ENCODE measurements at places on chromosomes 12 and 14.

DNA sequence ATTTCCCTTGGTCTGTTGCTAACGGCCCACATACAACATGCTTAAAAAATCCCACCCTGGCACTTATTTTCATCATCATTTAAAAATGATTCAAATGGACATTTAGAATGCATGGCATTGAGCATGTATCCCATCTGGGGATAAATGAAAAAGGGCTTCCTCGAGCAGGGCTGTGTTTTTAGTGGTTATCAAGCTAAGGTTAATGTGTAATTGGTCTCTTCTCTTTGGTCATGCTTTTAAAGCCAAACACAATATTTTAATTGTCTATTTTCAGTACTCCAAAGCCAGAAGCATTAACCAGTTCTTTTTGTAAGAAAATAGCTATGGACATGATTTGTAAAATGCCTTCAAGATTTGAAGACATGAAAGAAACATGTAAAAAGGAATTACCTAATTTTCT is 1.9 kb upstream of the TRHDE start:
- DNase-seq = peak; percentile 38

DNA sequence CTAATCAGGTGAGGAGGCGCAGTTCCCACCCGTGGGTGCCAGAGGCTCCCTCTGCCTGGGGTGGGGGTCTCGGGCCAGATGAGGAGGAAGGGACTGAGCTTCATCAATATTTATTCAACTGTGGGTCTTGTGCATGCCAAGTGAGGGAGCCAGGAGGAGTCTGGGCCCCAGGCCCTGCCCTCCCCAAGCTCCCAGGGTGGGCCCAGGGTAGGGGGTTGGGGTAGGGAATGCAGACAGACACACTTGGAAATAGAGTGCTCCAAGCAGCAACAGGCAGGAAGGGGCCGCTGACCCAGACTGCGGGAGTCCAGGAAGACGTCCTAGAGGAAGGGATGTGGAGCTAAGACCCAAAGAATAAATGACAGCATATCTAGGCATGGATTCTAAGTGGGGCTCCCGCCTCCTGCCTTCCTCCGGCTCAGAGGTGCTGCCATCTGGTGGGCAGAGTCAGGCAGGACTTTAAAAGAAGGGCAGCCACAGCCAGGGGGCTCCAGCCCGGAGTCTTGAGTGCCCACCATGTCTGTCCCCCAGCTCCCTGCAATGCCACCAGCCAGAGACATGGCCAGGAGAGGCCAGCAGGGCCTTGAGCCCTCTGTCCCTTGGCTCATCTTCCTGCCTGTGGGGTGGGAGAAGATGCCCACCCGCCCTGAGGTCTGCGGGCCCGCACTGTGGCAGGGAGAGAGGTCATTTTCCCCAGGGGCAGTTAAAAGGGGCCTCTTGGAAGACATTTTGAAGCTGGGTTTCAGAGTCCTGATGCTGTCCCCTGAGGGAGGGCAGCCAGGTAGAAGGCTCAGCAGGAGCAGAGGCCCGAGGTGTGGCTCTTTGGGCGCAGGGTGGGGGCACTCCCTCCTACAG is 70.1 kb downstream of the PHETA1 start:
- DNase-seq = peak; percentile 51

DNA sequence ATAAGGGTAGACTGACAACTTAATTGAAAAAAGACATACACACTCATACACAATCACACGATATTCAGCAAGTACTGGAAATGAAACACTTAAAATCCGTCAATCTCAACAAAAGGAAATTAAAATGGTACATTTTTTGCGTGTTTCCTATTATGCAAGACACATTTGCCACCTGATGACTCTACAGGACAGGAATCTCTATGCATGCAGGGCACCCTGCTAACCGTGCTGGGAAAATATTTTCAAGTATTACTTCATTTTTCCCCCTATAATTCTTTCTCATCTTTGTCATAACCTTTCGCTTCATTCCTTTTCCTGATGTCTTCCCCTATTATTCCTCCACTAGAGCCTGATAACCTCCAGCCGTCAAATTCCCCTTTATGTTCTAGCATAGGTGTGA is 150.2 kb downstream of the TMEM132D start:
- DNase-seq = peak; percentile 0

GRCh38 chr12:114894076-114894475 is 210.1 kb upstream of the TBX3 start:
- no peak for DNase-seq

DNA sequence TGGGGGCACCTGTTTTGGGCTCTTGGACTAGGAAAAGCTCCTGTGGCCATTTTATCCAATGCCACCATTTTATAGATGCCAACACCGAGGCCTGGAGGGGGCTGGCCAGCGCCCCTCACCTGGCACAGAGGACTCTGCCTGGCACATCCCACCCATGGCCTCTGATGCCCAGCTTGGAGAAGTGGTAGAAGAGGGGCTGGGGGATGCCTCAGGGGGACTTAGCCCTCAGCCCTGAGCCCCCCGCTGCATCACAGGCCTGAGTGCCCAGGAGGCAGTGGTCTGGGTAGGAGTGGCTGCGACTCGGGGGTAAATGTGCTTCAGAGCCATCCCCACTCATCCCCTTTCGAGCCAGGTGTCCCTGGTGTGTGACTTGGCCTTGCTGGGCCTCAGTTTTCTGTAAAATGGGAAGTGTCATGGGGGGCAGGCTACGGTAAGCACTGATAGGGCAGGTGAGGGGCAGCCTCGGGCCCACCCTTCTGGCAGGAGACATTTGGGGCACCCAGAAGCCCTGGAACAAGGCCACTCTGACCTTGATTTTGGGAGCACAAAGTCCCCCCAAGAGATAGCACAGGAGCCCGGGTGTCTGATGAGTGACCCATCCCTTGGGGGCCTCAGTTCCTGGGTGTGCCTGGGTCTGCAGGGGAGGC is 22.5 kb downstream of the SH2B3 start:
- DNase-seq = no peak

GRCh38 chr14:105273062-105273461 is 24.7 kb downstream of the BTBD6 start:
- DNase-seq = no peak

- no peak for DNase-seq
Observed at GRCh38 chr14:93044556-93044955, 71.2 kb downstream of the ITPK1 start.

- DNase-seq = no peak
Observed at GRCh38 chr12:126198966-126199692, 1133.9 kb downstream of the AACS start.

DNA sequence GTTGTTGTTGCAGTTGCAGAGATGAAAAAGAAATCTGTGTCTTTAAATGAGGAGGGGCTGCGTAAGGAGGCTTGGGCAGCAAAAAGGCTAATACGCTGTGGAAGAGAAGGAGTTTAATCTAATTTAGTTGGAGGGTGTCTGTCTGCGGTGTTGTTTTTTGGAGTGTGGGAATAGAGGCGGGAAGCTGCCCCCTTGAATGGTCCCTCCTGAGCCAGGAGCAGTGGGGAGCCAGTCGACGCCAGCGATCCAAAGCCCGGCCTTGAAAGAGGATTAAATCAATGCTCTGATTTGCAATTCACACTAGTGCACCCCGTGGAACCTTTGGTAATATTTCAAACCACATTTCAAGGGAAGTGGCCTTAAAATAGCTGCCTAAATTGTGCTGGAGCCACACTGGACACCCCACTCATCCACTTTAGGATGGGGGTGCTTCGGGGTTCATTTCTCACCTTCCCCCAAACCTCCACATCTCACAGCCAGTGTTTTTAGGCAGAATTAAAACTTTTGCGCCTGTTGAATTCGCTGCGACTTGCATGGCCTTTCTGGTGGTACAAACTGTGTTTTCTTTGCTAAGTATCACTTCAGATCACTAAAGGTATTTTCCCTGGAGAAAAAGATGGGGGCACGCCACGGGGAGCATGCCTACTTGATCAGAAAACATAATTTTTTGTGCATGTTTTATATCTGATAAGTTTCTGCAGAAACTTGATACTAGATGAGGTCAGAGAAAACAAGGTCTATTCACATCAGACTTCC is 4.1 kb upstream of the FZD10 start:
- no peak for DNase-seq

- peak; percentile 1 for DNase-seq
Observed at GRCh38 chr12:18165422-18165871, 75.5 kb upstream of the RERGL start.

DNA sequence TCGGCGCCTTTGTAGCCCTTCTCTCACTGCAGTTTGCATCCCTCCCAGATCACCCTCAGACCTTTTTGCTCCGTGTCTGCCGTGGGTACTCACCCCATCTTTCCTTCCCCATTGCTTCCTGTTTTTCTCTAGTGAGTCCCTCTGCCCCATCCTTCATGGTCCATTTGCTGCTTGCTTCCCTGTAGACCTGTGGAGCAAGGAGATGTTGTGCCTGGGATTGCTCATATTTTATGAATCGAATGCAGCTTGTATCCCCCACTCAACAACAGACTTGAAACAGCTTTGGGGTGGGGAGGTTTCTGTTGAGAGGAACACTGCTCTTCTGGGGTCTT is 661 bp downstream of the DENR start:
- peak; percentile 18 for DNase-seq

GRCh38 chr12:47152095-47152494 is 72.3 kb upstream of the AMIGO2 start:
- no peak for DNase-seq

DNA sequence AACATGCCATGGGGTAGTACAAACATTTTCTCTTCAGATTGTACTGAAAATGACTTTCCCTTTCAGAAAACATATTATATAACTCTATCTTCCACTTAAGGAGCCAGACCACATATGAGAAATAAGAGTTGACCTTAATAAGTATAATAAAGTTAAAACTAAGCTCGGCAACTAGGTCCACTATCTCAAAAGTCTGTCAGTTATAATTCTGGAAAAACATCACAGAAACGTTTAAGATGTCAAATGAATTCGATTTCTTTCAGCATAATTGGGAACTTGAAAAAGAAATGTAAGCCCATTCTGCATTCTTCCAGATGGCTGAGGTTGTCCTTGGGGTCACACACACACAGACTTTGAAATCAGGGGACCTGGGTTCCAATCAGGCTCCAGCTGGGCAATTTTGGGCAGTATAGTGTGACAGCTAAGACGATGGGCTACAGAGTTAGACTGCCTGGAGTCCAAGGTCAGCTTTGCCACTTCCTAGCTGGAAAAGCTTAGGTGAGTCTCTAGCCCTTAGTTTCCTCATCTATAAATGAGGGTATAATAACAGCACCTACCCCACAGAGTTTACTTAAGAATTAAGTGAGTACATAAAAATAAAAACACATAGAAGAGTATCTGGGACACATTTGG is 75.6 kb downstream of the PPP2R5E start:
- DNase-seq = no peak

DNA sequence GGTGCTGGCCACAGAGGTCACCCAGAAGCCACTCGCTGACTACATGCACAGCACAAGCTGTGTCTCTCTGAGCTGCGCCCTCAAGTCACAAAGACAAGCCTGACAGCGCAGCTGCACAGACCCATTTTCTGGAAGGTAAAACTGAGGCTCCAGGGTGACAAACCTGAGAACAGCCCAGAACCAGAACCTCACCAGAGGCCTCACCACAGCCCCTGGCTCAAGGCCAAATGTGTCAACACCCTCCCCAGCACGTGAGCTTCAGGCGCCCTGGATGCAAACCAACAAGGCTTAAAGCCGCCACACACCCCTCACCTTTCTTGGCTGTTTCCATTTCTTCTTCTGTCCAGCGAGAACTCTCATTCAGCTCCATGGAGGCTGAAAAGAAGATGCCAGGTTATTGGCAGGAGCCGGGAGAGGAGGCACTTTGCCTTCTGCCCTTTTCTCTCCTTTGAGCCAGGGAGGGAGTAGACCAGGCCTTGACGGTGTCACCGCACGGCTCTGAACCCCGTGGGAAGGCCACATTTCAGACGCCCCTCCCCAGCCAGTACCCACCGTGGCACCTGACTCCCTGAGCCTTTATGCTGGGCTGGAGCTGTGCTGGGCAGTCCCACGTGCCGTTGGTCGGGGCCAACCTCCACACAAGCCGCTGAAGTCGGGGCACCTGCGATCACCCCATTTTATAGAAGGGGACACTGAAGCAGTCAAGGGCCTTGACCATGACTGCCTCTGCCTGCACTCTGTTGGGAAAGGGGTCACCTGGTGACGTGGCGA is 103.1 kb downstream of the RFLNA start:
- peak; percentile 27 for DNase-seq

- DNase-seq = no peak
Observed at GRCh38 chr14:105116451-105117256, 51.4 kb upstream of the GPR132 start.

- no peak for DNase-seq
Observed at GRCh38 chr14:102892651-102893050, 29.8 kb upstream of the AMN start.

DNA sequence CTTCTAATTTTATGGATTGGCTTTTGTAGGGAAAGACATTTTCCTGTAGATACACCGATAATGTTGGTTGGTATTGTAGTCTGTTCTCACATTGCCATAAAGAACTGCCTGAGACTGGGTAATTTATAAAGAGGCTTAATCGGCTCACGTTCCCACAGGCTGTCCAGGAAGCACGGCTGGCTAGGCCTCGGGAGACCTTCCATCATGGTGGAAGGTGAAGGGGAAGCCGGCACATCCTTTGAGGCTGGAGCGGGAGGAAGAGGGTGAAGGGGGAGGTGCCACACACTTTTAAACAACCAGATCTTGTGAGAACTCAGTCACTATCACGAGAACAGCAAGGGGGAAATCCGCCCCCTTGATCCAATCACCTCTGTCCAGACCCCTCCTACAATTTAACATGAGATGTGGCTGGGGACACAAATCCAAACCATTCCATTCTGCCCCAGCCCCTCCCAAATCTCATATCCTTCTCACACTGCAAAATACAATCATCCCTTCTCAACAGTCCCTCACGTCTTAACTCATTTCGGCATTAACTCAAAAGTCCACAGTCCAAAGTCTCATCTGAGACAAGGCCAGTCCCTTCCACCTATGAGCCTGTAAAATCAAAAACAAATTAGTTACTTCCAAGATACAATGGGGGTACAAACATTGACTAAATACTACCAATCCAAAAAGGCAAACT is 66.7 kb upstream of the EIF5 start:
- no peak for DNase-seq

DNA sequence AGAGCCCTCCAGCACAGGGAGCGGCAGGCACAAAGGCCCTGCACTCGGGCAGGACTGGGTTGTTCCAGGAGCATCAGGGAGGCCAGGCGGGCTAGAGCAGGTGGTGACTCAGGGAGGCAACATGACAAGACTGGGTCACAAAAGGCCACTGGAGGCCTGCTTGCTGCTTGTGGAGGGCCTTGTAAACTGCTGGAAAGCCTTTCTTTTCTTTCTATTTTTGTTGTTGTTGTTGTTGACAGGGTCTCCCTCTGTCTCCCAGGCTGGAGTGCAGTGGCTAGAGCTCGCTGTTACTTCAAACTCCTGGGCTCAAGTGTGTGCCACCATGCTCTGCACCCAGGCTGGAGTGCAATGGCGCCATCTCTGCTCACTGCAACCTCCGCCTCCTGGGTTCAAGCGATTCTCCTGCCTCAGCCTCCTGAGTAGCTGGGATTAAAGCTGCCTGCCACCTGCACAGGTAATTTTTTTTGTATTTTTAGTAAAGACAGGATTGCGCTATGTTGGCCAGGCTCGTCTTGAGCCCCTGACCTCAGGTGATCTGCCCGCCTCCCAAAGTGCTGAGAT is 11.8 kb upstream of the RCOR1 start:
- peak; percentile 45 for DNase-seq

GRCh38 chr14:39419272-39419671 is 13.0 kb downstream of the FBXO33 start:
- DNase-seq = no peak

GRCh38 chr12:116420227-116420880 is 138.8 kb upstream of the MAP1LC3B2 start:
- DNase-seq = no peak
